ENCODE measurements at places on chromosomes 12 and 14.
A peak's percentile ranks its signal among the peaks of the same experiment; 100 is the strongest.

DNA sequence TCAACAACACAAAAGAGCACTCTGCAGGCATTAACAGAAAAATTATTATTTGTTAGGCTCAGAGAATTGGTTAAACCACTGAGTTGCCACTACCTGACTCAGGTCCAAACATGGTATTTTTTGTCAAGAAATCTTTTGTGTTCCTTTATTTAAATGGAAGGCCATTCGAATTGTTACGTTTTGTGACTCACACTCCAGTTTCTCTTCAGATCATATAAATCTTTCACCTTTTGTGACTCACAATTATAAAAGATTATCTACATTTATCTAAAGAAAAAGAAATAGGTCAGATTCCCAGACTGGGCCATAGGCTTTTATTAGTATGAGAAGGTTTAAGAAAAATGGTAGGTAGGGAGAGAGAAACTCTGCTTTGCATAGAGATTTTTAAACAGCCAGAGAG, 669.8 kb downstream of the GALC start:
- DNase-seq, result no peak

- peak; percentile 96 for DNase-seq
These were observed at the start of gene TRIP11 for GRCh38 chr14:92039719-92040430. Gene TRIP11, minus strand, starts transcription at chr14:92040059. Its CDS starts 374 bp downstream, at chr14:92039685.

GRCh38 chr12:130847112-130847511, 8.1 kb upstream of the STX2 start:
- DNase-seq, result no peak

GRCh38 chr14:67360470-67361206, 510 bp downstream of the EIF2S1 start:
- DNase-seq, result no peak

- no peak for DNase-seq
These were observed 40.1 kb upstream of the PARP11 start for GRCh38 chr12:3913278-3913677.

DNA sequence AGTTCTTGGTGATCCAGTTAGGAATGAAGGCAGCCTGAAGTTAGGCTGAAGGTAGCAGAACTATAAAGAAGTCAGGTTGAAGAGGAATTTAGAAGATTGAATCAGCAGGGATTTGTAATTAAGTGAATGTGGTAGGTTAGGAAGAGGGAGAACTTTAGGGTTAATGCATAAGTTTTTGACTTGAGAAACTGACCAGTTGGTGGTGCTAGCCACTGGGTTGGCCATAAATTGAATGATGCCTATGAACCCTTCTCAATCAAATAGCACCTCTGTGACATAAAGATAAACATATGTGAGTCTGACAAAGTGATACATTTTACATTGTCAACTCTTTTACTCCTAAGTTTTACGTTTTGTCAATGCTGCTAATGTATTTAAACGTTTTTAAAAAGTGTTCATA, 290.6 kb upstream of the NAV3 start:
- DNase-seq, result no peak

DNA sequence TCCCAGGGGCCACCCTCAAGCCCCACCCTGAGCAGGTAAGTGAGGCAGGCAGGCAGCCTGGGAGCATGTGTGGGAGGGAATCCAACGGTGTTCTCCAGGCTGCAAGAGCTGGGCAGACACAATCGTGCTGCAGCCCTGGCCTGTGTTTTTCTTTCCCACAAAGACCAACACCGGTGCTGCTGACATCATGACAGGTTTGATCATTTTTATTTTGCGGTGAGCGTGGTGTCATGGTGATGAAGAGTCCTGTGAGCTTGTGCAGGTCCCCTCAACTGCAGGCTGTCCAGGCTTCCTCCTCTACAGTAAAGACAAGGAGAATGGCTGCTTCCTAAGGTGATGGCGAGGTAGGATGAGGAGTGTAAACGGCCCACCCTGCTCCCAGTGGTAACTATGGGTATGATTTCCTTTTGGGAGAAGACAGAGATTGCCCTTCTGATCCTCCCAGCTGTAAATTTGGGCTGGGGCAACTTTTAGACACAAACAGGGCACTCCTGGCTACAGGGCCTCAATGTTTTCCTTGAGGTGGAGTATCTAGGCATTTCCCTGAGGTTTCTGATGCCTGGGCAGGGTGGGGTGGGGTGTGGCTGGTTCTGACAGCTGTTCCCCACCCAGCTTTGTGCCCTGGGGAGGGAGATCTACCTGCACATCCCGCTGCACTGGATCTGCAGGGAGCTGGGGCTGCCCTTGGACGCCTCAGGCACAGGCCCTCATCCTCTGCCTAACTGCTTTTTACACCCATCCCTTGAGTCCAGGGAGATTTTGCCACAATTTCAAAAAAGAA, 109.1 kb downstream of the VCPKMT start:
- no peak for DNase-seq

DNA sequence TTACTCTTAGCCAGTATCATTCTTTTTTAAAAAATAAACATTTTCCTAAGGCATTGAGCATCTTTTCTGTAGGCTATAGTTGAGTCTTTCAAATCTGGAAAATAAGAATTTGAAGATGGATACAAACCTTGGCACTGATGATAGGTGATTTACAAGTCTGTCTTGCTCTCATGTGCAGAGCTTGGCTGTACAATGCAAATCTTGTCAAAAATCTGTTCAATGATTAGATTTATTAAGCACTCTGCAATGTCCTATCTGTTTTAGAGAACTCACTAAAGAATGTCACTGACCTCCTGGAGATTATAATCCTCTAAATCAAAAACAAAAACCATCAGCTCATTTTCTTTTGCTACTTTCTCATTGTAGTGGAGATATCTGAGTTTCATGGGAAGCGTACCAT, 42.8 kb upstream of the AMIGO2 start:
- no peak for DNase-seq

GRCh38 chr14:51534610-51535011, 117.1 kb upstream of the FRMD6 start:
- no peak for DNase-seq

DNA sequence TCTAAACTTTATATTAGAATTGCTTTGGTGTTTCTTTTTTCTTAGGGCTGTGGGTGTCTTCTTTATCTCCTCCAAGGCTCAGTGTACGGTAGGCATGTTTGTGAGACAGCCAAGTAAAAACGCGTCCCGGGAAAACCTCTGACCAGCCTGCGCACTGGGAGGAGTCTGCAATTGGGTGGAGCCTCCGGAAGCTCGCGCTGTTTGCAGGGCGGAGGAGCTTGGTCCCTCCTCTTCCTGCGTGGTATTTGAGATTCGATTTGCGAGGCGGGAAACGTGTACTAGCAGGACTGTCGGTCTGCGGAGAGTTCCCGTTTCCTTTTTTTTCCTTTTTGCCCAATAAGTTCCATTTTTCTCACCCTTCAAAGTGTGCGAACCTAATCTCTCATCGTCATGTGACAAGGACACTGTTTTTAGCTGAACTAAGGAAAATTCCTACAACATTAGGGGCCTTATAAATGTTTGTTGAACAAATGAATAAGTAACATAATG, 182.1 kb upstream of the OTX2 start:
- DNase-seq, result no peak

DNA sequence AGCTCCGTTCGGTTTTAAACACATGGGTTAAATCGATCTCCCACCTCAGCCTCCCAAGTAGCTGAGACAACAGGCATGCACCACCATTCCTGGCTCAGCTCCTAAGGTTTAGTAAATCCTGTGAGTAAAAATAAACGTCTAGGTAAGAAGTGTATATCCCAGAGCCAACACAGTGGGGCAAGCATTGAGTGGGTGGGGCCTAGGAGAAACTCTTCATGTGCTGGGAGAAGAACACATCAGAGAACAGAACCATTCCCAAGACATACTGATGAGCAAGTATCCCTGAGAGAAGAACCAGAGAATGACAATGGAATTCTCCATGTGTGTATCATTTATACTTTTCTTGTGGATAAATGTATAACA, 86.3 kb downstream of the SEC23A start:
- no peak for DNase-seq

- no peak for DNase-seq
These were observed 156.8 kb downstream of the ERC1 start for GRCh38 chr12:1147821-1148220.

GRCh38 chr12:119673634-119674033, 5.7 kb downstream of the PRKAB1 start:
- no peak for DNase-seq

DNA sequence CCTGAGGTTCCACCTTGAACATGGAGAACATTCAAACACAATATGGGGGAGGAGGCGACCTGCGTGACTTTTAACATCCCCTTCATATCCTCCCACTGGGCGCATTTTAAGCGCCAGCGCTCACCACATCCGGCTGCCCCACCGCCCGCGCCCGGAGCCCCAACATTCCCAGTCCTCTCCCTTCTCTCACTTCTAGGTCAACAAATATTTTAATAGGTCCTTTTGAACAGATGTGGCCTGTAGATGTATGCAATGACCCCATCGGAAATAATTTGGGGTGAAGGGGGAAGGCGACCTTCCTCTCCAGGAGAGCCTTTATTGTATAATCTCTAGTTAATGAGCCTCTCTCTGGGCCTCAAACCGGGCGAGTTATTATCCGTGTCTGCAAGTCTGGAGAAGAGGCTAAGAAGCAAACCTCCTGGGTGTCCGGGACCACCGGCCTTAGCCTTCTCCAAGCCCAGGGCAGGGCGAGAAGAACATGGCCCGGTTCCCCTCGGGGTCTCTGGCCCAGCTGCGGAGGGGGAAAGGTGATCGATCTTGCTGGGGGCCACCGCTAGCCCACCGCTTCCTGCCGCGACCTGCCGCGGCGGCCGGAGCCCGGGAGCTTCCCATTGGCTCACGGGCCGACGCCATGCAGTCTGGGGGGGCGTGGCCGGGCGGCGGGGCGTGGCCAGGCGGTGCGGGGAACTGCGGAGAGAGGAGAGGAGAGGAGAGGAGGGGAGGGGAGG, 83.2 kb upstream of the HMGA2 start:
- DNase-seq, result peak; percentile 92

- DNase-seq, result no peak
These were observed 61.5 kb downstream of the KCNMB4 start for GRCh38 chr12:70427611-70428010.

DNA sequence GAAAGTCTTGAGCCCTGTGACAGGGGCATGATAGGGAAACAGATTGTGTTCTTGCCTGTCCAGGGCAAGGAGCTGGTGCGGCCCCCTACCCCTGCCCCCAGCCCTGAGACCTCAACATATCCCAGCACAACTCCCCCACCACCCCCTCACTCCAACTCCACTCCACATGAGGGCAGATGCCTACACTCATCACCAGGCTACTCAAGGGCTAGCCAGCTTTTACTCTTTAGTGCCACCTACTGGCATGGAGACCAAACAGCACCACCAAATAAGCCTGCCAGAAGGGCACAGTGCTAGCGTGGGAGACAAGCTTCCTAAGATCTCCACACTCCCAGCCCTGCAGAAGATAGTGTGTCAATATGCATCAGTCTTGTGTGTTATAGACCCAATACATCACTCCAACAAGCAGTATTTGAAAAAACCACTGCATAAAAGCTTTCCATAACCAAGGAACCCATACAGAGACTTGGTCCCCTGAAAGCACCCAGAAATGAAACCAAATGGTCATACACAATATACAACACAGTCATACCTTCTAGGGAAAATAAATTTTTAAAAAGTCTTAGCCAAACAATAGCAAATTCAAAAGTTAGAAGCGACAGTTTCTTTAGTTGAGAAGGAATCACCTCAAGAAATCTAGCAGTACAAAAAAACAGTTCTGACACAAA, 154.4 kb downstream of the KCNK10 start:
- DNase-seq, result peak; percentile 36

DNA sequence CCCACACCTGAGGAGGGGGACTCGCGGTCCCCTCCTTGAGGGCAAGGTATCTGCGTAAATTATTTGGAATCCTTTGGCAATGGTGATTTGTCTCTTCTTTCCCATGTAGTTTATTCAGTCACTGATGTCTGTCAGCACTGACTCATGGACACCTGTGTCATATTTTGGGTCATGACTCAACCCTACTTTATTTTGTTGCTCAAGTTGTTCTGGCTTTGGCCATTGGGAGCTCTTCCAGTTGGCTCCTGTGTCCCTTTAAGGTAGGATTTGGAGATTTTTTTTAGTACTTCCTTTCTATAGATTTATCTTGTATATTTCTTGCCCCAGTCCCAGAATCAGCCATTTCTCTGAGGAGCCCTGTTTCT, 47.4 kb upstream of the C14orf180 start:
- no peak for DNase-seq

- peak; percentile 69 for DNase-seq
These were observed 65.6 kb upstream of the PTGR2 start for GRCh38 chr14:73785834-73786635.

GRCh38 chr12:52771088-52771487, 6.1 kb downstream of the KRT76 start:
- DNase-seq, result no peak

DNA sequence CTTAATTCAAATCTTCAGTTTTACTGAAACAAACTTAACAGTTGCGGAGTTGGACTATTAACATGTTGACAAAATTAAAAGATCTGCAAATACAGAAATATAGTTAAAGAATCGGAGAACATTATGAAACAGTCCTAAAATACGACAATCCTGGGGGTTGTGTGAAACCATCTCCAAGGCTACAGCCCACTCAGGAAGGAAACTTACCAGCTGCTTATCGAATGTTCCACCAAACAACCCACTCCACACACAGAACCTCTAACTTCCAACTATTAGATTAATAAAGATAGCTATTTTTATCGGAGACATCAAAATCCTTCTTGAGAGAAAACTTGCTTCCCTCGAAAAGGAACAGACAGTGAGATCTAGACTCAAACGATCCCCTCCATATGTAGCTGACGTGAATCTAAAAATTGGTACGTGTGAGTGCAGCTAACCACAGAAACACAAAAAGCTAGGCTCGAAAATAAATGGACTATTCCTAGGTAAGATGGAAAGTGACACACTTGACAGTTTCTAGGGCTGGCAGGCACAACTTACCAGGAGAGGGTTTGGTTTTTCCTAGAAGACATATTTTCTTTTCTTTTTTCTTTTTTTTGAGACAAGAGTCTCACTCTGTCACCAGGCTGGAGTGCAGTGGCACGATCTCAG, 12.9 kb downstream of the VPS37B start:
- DNase-seq, result no peak

- no peak for DNase-seq
These were observed 117.0 kb downstream of the PRKD1 start for GRCh38 chr14:29810682-29811081.

DNA sequence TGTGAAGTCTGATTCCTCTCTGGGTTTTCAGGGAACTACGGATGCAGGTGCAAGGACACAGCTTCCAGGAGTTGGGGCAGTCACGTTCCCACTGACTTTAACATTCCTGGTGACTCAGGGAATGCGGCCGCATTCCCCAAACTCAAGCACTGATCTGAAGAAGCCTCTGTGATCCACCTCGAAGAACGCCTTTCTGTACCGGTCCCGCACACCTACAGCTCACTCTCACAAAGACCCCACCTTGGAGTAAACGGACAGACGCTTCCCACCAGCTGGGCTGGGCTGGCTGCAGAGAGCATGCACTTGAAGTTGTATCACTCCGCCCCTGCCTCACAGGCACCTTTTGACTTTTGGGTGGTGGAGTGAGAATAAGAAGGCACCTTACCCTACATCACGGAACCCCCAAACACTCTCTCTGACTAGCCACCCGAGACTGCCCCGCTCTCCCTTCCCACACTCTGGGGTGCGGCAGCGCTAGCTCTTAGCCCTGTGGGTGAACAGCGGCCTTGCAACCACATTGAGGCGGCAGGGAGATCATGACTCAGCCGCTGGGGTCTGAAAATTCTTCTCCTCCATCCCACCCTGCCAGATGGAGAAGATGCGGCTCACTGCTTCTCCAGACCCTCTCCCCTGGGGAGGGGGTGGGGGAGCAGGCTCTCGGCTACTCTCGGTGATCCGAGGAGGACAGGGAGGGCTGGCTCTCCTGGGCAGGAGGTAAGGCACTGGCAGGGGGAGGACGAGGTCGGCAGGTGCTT, 23.7 kb upstream of the HDAC7 start:
- peak; percentile 34 for DNase-seq

- DNase-seq, result no peak
These were observed 70.5 kb downstream of the TMX1 start for GRCh38 chr14:51310505-51310944.

All from neural progenitor cell (in vitro differentiated cells).